ENCODE measurements at places on chromosomes 11 and 22.

DNA sequence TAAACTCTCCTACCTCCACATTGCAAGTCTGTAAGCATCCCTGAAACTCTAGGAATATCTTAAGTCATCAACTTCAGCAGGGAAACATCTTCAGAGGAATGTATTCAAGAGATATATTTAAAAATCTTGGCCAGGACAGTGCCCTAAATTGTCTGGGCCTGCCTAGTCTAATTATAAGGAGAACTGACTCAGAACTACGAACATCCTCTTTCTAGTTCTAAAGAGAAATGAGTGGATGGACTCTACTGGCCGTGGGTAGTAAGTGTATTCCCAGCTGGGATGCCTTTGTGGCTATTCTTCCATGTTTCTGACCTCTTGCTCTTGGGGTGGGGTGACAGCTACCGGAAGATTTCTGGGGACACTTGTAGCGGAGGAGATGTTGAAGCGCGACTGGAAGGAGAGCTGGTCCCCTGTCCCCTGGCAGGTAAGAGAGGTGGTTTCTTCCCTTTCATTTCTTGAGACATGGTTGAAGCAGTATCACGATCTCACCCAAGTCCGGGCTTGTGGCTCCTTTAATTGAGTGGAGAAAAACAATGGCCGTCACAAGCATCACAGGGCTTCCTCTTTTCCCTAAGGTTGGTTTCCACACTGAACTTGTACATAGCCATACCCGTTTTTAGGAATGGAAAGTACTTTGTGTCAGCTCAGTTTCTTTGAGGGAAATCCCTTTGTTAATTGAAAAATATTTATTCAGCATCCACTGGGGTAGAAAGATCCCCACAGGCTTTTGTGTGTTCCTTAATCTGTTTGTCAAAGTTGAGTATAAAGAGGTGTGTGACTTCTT is 97.7 kb upstream of the SORL1-AS1 start:
- DNase-seq = peak; percentile 37

- DNase-seq = no peak
These were observed 72.8 kb upstream of the SPON1 start for GRCh38 chr11:13889552-13890249.

DNA sequence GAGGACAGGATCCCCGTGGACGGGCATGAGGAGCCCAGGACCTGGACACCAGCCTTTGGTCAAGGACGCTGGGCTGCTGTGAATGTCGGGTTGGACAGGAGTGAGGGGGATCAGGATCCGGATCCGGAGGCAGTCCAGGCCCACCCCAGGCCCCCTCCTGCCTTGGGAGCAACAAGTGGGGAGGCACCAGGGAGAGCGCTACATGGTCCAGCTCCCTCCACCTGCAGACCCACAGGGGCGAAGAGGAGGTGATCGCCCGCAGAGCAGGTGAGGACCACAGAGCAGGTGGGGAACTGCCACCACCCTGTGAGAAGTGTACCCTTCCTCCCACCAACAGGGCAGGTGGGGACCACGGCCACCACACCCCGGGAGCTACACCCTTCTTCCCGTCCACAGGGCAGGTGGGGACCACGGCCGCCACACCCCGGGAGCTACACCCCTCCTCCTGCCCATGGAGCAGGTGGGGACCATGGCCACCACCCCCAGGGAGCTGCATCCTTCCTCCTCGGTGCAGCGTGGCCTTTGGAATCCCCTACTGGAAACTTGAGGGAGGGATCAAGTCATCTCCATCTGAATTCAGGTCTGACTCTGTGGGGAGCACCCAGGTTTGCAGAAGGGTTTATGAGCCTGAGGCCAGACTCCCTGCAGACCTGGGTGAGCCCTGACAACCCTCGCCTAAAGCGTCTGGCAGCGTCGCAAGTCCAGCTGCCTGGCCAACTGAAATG is 141.0 kb downstream of the BRD1 start:
- no peak for DNase-seq

GRCh38 chr22:42758931-42759629 is 38.4 kb upstream of the A4GALT start:
- DNase-seq = no peak

GRCh38 chr11:27696115-27696514 is 4.1 kb downstream of the BDNF start:
- no peak for DNase-seq

- DNase-seq = no peak
These were observed 17.2 kb downstream of the HPS5 start for GRCh38 chr11:18304745-18305144.

DNA sequence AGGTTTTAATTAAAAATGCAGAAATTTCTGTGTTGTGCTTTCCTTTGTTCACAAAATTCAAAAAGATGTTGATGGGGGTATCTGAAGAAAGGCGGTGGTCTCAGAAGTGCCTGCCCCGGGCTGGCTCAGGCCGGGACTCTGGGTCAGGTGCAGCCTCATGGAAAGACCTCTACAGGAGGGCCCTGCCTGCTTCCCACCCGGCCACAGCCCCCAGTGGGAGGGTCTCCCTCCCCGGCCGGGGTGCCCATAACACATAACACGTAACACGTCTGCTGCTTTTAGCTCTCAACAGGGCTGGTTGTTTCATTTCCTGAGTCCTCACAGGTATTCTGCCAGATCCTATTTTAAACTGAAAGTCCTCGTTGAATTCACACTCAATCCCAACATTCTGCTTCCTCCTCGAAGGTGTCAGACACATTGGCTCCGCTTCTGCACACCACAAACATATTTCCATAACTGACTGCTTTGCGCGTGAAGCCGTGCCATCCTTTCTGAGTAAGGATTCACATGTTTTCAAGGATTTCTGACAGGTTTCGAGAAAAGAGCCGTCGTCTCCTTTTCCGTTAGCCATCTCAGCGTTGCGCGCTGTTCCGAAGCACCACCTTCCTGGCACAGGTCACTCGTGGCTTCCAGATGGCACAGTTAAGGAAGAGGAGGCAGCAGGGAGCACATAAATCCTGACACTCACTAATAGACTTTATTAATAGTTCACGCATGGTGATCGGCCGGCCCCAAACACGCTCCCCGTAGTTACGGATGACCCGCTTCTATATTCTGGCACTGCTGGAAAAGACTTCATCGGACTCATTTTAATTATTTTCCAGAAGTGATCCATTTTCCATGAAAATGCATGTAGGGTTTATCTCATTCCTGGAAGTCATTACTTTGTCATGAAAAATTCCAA is 569.3 kb downstream of the BRD1 start:
- no peak for DNase-seq

DNA sequence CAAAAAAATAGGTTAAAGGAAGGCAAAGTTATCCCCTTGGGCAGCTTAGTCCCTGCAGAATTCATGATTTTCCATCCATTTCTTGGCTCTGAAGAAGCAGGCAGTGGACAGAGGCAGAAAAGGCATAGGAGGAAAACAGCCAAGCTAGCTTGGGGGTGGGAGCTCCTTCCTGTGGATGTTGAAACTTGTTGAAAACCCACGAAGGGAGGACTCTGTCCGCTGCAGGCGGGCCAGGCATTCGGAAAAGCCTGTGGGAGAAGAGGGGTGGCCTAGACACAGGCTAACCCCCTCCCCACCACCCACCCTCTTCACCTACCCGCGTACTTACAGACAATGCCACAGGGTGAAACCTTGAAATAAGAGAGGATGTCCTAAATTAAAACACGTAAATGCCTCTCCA is 72.1 kb downstream of the C22orf31 start:
- DNase-seq = no peak

DNA sequence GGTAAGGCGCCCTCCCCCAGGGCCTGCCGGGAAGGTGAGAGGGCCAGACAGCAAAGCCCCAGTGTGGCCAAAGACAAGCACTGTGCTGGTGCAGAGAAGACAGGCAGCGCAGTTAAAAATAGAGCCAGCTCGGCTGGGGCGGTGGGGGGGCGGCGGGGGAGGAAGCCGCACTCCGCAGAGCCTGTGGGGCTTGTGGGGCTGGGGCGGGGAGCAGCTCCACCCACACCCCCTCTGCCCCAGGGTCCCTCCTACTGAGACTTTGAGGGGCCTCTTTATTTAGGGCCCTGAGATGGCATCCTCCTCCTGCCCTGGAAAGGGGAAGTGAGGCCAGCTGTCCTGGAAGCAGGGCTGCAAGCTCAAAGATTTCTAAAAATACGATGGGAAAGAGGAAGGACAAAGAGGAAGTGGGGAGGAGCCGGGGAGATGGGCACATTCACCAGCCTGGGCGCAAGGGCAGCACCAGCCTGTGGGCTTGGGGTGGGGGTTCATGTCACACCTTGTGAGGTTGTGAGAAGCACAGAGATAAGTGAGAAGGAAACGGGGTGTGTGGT is 2.6 kb downstream of the CYTH4 start:
- peak; percentile 96 for DNase-seq

Measured in inflammatory macrophage (primary cell).